ENCODE measurements at places on chromosomes 11 and 22. TPM values are rescaled to one million over a fixed set of nuclear protein-coding genes. Genes with fewer than 3 reads are reported as not detected.
A peak's percentile ranks its signal among the peaks of the same experiment; 100 is the strongest.

DNA sequence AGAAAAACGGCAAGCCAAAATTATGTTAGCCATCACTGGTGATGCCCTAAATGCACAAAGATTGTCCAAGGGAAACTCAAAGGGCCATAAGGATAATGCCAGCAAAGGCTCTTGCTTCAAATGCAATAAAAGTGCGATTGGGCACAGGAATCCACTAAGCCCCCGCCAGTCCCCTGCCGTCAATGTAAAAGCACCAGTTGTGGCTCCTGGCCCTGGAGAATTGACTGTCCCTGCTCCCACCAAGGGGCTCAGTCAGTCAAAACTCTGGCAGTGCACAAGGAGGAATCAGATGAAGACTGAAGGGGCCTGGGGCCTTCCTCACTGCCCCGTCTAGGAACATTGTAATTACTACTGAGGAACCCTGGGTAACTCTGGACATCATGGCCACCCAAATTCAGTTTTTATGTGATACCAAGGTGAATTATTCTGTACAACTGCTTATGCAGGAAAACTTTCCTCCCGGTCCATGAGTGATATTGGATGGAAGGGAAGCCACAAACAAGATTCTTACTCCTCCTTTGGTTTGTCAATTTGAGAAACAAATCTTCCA, 85.6 kb downstream of the PIWIL4 start:
- no peak overlapping the region for H3K4me3 ChIP-seq
- no peaks in the 10 kb centered on the region for H3K27me3 ChIP-seq
- H3K27ac ChIP-seq: no peak overlapping the region
- H3K4me1 ChIP-seq: no peaks in the 10 kb centered on the region
- H3K36me3 ChIP-seq: no peaks in the 10 kb centered on the region

DNA sequence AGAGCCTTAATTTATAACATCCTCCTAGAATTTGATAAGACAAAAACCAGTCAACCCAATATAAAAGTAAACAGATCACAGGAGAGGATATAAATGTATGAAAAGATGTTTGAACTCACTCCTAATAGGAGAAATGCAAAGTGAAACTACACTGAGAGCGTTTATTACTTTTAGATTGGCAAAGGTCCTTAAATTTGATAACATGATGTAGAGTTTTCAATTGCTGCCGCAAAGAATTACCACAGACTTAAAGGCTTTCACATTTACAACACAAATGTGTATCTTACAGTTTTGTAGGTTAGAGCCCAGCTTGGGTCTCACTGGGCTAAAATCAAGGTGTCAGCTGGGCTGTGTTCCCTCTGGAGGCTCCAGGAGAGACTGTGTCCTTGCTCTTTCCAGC, 9.1 kb upstream of the POU2AF2 start:
- no peak for DNase-seq
- no peaks in the 10 kb centered on the region for H3K4me1 ChIP-seq
- H3K36me3 ChIP-seq: no peaks in the 10 kb centered on the region
- H3K4me3 ChIP-seq: no peak overlapping the region

GRCh38 chr11:34790620-34791019, 125.6 kb downstream of the APIP start:
- H3K36me3 ChIP-seq: no peaks in the 10 kb centered on the region
- H3K27me3 ChIP-seq: no peaks in the 10 kb centered on the region
- H3K4me3 ChIP-seq: no peak overlapping the region
- no peaks in the 10 kb centered on the region for H3K4me1 ChIP-seq
- DNase-seq: no peak
- H3K27ac ChIP-seq: no peak overlapping the region

- peak overlapping the region; percentile 77 for H3K4me3 ChIP-seq
- H3K4me1 ChIP-seq: peaks cover 8% of the 10 kb centered on the region
- H3K27me3 ChIP-seq: no peaks in the 10 kb centered on the region
- H3K27ac ChIP-seq: peak overlapping the region; percentile 88
- H3K36me3 ChIP-seq: peaks cover 7% of the 10 kb centered on the region
These were observed 540 bp downstream of the MEN1 start for GRCh38 chr11:64809781-64810241.

- H3K27ac ChIP-seq: no peak overlapping the region
- no peaks in the 10 kb centered on the region for H3K27me3 ChIP-seq
- no peaks in the 10 kb centered on the region for H3K4me1 ChIP-seq
- no peaks in the 10 kb centered on the region for H3K36me3 ChIP-seq
- DNase-seq: no peak
- no peak overlapping the region for H3K4me3 ChIP-seq
These were observed 433.9 kb downstream of the TBC1D22A start for GRCh38 chr22:47196166-47196849.

DNA sequence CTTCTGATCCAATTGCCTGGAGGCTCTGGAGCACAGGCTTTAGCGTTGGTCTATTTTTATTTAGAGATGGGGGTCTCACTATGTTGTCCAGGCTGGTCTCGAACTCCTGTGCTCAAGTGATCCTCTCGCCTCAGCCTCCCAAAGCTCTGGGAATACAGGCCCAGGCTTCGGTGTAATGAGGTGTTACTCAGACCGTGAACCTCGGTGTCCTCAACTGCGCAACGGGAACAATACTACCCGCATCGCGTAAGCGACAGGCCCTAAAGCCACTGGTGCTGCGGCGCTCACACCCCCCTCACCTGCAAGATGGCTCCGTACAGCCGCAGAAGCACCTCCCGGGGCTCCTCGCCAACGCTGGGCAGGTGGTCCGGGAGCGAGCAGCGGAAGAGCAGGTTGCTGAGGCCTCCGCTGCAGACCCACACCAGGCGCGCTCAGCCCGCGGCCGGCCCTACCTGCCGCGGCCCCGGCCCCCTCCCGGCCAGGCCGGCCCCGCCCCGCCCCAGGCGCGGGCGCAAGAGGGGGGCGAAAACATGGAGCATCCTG, 628 bp downstream of the CHKB start:
- no peak for DNase-seq
- peak overlapping the region; percentile 76 for H3K4me3 ChIP-seq
- no peaks in the 10 kb centered on the region for H3K27me3 ChIP-seq
- no peaks in the 10 kb centered on the region for H3K36me3 ChIP-seq
- H3K27ac ChIP-seq: peak overlapping the region; percentile 92

PGM2L1 gene
- 0.76 TPM for polyA plus RNA-seq

OR2AG1 gene
- not detected for polyA plus RNA-seq

TEX12 gene
- 0.57 TPM for polyA plus RNA-seq

SLC25A45 gene
- polyA plus RNA-seq: 14.1 TPM

C1QTNF6 gene
- 8.9 TPM for polyA plus RNA-seq

KCNE3 gene
- 4.2 TPM for polyA plus RNA-seq

COX8A gene
- 698 TPM for polyA plus RNA-seq

PPP2R5B gene
- polyA plus RNA-seq: 25.4 TPM

Data from spleen (tissue), 13 donors.